ENCODE measurements at places on chromosomes 1 and 21.

DNA sequence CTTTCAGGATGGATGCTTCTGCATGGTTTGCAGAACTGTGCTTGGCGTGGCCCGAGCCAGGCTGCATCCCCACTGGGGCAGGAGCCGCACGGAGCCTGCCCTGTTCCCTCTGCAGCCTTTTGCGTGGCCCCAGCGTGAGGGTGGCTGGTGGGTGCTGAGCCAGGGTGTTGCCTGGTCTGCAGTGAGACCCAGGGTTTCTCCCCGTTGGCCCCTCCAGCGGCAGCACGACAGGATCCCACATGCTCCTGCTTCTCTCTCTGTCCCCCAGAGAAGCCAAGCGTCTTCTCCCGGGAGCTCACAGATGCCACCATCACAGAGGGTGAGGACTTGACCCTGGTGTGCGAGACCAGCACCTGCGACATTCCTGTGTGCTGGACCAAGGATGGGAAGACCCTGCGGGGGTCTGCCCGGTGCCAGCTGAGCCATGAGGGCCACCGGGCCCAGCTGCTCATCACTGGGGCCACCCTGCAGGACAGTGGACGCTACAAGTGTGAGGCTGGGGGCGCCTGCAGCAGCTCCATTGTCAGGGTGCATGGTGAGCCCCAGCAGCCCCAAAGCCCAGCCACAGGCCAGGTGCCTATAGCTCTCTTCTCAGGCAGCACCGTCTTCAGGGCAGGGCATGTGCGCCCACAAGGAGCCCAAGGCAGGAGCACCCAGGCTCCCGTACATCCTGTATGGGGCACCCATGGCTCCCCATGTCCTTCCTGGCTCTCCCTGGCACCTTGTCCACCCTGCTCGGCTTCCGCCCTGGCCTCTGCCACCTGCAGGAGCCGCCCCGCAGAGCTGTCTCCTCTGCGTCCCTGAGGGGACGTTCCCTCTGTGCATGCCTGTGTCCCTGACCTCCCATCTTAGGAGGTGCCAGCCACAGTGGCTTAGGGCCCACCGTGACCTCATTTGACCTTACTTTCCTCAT lies 78.9 kb downstream of the OBSCN start:
- DNase-seq, result no peak

DNA sequence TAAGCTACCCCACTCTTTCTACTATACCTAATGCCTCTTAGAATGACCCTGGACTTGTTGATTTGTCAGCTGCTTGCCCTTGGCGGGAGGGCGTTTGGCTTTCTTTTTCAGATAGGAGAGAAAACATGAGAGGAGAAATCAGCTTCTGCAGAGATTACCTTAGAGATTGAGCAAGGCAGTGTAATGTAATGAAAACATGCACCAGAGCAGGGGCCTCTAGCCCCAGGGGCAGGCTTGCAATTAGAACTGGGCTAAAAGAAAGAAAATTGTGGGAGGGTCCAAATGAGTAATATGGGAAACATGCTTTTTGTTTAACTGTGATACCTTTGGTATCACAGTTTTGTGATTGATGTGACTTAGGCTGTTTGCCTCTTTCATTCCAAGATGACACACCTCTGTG lies 89.7 kb downstream of the PBX1 start:
- peak; percentile 47 for DNase-seq

- no peak for DNase-seq
Observed at GRCh38 chr21:44420416-44421205, 34.7 kb upstream of the LRRC3 start.

GRCh38 chr1:86567341-86567740 lies 20.5 kb downstream of the CLCA4 start:
- DNase-seq, result no peak

- no peak for DNase-seq
Observed at GRCh38 chr1:174308604-174309003, 139.2 kb upstream of the GPR52 start.

- DNase-seq, result peak; percentile 88
Observed at GRCh38 chr1:205783904-205784303, 8.6 kb upstream of the RAB29 start.

- DNase-seq, result no peak
Observed at GRCh38 chr1:42504535-42505128, 41.5 kb downstream of the CCDC30 start.

- DNase-seq, result no peak
Observed at GRCh38 chr21:42578761-42579415, 65.2 kb downstream of the SLC37A1 start.

DNA sequence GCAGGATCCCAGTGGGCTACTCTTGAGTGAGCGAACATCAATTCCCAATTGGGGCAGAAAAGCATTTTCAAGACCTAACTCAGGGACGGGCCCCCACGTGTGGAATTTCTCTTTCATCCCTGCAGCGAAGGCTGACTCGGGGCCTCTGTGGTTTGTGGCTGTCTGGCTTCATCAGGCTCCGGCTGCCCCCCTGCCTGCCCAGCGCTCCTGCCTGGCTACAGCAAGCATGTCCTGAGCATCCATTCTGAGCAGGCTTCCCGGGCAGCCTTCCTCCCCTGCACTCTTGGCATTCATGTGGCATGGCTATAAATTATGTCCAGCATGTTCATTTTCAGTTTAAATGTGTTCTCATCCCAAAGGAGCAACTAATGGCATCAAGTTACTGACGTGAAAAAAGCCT lies 588.1 kb downstream of the KIF26B start:
- DNase-seq, result peak; percentile 15

- peak; percentile 50 for DNase-seq
Observed at GRCh38 chr1:8815582-8816151, 1.8 kb downstream of the RERE start.

- DNase-seq, result no peak
Observed at GRCh38 chr1:150022357-150022756, 11.8 kb upstream of the OTUD7B start.

DNA sequence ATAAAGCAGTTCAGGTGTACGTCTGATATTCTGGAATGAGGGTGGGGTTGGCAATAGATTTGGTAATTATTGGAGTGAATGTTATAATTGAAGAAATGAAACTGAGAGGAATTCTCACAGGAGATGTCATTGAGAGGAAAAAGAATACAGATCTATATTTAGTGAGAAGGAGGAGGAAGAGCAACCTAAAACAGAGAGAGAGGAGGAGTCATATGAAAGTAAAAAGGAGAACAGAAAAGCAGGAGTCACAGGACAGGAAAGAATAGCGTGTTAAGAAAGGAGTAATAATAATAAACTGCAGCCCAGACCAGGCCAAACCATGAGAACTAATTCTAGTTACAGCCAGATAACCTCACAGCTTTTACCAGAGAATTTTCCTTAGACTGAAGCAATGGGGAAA lies 62.7 kb upstream of the MROH9 start:
- DNase-seq, result no peak

DNA sequence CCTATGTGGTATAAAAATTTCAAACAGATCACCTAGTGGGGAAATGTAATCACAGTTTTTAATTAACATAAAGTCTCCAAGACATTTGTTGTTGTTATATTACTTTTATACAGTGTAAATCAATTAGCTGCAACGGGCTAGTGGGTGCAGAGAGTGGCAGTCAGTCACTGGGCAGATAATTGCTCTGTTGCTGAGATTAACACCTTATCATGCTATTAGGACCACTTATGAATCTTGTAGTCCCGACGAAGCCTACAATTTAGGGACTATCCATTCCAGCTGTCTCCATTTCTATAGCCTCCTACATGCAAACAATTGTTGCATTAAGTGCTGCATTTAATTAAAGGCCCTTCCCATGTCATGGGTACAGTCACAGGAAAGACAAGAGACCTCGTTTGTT lies 158.9 kb upstream of the PROX1 start:
- no peak for DNase-seq

DNA sequence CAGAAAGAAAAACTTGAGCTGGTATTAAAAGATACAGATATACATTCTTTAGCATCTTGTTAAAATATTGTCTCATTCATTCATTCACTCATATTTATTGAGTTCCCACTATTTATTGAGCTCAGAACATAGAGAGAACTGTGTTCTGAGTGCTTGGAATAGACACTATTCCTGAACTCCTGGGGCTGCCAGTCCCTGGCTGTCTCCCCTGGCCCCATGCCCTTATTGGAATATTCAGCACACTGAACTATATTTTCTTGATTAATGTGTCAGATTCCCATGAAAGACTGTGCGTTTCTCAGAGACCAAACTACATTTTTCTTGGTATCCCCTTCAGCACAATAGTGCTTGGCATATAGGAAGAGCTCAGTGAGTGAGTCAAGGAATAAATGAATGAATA lies 44.0 kb upstream of the DAB1 start:
- peak; percentile 7 for DNase-seq

DNA sequence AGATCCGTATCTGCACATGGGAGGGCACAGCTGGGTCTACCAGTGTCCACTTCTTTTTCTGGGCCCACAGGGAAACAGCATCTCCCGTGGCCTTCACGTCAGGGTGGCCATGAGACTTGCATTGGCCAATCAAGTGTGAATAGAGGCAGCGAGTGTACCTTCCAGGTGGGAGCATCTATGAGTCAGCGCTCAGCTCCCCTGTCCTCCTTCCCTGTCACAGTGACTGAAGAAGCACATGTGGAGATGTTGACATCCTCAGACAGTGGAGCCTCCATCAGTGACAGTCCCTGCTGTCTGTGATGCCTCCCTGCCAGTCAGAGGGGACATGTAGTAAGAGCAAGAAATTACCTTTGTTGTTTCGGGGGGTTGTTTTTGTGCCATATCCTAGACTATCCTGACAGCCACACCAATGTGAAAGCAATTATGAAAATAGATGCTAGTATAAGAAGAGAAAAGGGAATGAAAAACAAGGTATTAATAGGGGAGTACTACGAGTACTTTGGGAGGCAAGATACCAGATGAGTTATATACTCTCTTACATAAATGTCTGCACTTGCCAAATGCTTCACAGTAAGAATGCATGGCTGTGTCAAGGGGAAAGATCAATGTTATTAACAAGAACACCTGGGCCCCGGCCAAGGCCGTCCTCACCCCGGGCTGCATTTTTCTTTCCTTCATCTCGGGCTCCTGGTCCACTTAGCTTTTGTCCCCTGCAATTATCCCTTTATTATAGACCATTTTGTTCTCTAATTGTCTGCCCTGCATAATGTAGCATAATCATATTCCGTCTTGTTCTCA lies 86.0 kb downstream of the MATN1 start:
- peak; percentile 11 for DNase-seq

DNA sequence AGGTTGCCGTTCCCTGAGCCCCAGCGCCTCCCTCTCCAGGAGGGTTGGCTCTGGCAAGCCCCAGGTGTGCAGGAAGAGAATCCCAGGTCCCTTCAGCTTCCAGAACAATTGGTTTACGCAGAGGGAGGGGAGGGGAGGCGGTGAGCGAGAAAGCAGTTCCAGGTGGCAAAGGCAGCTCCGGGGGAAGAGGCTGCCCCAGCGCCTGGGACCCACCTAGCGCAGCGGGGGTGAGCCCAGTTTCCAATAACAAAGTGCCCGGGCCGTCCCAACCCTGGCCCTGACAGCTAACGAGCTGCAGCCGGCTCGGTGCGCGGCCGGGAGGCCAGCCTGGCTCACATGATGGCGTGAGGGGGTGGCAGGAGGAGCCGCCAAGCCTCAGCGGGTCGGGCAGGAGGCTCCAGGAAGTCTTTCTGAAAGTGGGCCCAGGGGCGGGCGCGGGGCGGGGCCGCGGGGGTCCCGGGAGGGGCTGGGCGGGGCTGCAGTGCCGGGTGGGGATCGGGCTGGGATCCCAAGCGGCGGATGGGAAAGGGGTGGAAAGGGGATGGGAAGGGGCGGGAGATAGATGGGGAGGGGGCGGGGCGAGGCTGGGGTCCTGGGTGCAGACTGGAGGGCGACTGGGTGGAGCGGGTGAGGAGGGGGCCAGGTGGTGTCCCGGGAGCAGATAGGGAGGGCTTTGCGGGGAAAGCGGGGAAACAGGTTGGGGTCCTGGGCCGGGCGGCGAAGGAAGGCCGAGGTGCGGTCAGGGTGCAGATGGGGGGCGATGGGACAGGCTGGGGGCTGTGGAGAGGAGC lies 22.8 kb downstream of the DHRS3 start:
- DNase-seq, result peak; percentile 90

DNA sequence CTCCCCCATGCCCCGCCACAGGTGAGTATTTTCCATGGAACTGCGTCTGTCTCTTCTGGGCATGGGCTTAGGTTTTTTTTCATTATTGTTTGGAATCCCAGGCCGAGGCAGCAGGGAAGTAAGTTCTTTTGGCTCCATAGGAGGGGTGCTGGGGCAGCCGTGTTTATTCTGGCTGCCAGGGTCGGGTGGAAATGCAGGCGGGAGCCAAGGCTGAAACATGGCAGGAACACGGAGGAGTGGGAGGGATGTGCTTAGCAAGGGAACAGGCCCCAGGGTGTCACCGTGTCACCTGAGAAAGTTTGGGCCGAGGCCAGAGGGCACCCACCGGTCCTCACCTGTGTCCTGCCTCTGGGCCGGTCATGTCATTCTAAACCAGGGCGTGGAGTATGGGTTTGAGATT lies 4.5 kb upstream of the DHRS3 start:
- DNase-seq, result no peak

GRCh38 chr1:208628022-208628914 lies 384.1 kb upstream of the PLXNA2 start:
- no peak for DNase-seq

GRCh38 chr21:38619992-38620479 lies 121.8 kb upstream of the ERG start:
- DNase-seq, result peak; percentile 94

- no peak for DNase-seq
Observed at GRCh38 chr21:27649762-27650161, 682.9 kb upstream of the ADAMTS5 start.

DNA sequence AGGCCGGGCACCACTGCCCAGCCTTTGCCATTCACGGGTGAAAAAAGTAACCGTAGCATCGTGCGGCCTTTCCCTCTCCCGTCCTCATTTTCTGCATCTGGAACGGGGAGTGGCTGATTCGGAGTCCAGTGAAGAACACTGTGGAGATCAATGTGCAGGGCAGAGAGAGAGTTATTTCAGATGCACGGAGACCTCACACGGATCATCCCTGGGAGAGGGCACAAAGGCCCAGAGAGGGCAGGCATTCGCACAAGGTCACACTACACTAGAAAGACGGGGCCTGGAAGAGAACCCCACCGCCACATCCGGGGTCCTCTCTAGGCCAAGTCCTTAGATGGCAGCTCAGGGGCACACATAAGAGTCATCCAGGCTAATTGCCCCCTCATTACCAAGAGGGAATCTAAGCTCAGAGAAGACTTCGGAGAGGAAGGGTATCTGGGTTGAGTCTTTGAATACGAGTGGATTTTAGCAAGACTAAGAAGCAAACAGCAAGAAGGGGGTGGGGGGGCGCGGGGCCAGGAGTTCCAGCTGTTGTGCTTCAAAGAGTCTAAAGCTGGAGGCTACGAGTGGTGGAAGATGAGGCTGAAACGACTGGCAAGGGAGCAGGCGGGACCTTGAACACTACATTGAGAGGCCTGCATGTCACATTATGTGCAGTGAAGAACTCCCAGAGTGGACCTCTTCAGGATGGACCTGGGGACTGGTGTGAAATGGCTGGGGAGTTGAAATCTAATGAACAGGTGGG lies 857 bp downstream of the GPX7 start:
- DNase-seq, result peak; percentile 46

DNA sequence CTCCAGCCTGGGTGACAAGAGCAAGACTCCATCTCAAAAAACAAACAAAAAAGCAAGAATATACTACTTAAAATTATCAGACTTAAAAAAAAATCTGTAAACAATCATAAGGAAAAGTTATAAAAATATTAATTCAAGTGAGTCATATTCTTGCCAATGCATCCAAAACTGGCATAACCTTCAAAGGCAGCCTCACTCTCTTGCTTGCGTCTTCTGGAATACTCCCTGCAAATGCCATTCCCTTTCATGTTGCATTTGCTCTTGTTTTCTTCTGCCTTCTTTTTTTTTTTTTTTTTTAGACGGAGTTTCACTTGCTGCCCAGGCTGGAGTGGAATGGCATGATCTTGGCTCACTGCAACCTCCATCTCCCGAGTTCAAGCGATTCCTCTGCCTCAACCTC lies 32.2 kb upstream of the ZBTB8A start:
- no peak for DNase-seq

- no peak for DNase-seq
Observed at GRCh38 chr1:205168291-205168690, 43.2 kb downstream of the DSTYK start.
